RWPE2 (cell line): ENCODE measurements at places on chromosomes 2 and 18.

- no peak for DNase-seq
These were observed 105.0 kb upstream of the SMAD7 start for GRCh38 chr18:49055754-49056172.

DNA sequence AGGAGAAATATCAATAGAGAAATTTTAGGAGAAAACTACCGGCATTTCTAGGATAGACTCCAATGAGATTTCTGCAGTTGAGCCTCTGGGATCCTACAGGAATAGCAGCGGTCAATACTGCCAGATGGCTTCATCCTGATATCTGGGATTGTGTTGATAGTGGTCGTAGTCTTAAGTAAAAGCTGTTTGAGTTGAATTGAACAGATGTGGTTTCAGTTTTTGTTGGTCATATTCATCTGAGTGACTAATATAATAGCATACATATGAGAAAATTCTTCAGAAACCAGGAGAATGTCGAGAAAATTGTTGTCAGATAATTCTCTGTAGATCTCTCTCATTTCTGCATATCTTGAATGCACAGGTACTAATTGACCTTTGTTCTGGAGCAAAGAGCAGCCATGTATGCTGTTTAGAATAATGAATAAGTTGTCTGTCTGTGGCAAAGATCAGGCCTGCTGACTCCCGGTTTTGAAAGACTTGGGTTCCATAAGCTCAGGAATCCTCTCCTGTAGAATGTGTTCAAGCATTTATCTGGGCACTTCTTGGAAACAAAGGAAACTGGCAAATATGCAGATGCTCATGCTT lies 288.1 kb downstream of the TMX3 start:
- DNase-seq: no peak

- no peak for DNase-seq
These were observed 131.5 kb upstream of the PGAP1 start for GRCh38 chr2:197057959-197058358.

DNA sequence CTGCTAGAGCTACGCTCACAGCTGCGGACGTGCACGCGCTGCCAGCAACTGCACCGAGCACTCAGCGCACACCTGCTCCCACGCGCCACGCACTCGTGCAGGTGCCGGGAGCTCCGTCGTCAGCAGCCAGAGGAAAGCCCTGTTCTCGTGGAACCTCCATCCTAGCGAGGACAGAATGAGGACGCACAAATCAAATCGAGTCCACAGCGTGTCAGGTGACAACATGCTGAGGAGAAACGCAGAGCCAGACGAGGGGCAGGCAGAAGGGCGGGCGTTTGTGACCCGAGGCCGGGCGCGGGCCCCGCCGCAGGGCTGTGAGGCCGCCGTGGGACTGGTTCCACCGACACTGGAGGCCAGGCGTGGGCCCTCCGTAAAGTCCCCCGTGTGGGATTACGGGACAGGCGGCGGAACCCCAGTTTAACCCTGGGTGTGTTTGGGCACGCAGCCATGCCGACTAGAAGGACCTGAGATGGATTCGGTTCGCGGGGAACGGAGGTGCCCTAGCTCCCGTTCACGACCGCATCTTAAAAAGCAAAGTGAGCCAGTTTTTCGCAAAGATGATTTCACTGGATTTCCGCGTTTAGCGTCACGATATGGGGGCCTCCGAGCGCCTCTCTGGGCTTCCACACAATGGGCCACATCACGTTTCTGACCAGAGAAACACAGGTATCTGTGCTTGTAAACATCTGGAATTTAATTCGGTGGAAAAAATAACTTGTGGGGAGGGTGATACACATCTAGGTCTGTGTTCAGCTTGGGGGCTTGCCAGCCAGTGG lies 26.9 kb upstream of the ALKAL2 start:
- DNase-seq: no peak

DNA sequence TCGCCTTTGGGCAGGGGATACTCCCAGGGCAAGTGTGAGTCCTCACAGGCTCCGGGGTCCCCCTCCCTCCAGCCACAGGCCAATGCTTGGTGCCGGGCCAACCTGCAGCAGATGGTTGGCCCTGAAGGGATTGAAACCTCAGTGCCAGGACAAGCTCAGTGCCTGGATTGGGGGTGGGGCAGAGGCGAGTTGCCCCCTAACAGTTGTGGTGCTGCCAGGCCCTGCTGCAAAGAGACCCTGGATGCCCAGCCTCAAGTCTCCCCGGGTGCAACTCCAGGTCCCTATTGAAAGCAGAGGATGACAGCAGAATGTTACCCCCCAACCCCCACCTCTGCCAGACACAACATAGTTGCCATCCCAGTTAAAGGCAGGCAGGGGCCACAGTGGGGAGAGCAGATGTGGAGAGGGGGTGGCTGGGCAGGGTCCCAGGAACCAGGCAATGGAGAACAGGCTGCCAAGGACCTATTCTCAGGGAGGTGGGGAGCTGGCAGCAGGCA lies 9.5 kb upstream of the RNF103 start:
- no peak for DNase-seq

GRCh38 chr2:36677996-36678605 lies 18.4 kb upstream of the VIT start:
- DNase-seq: no peak

DNA sequence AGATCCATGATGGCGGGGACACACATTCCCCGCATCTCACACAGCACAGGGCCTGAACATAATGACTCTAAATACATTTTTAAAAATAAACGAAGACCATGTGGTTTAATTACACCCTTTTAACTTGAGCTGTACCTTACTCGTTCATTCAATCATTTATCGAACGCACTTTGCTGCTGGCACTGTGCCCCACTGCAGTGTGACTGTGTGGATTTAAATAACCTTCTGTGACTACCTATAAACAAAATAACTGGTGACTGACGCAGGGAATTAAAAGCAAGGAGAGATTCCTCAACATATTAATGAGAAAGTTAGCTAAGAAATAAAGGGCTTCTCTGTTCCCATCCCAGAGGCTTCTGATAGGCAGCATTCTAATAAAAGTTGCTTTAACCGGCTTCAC lies 10.9 kb upstream of the FZD7 start:
- no peak for DNase-seq

DNA sequence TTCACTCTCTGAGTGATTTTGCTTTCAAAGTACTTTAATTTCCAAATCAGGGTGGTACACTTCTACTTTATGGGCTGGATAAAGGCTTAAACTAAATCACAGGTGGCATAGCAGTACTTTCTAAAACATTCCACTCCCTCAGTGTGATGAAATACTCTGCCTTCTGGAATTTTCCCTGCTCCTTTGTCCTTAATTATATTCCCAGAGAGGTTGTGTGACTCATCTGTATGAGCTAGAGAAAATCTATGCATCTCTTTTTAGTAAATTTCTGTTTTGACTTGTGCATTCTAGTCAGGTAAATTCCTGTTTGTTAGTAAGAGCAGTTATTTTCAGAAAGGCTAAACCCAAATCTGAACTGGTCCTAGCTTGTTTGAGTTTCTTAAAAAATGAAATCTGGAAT lies 29.0 kb upstream of the PLA2R1 start:
- no peak for DNase-seq
